ENCODE measurements at places on chromosomes 16 and 17.

DNA sequence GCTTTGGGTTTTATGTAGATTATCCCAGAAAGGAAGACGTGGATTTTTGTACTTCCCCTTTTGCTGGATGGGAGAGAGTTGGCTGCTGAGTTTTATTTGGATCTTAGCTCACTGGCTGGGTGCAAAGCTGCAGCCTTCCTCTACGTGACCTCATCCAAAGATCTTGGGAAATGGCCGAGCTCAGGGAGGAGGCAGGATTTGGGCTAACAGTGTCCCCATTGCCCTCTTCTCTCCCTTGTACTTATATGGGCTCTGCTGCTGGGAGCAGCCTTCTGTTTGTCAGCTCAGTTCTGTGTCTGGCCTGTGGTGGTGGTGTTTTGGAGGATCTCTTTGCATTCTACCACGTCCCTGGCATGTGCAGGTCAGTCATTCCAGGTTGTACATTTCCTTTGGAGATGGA is 2.0 kb downstream of the AOC3 start:
- DNase-seq: no peak

DNA sequence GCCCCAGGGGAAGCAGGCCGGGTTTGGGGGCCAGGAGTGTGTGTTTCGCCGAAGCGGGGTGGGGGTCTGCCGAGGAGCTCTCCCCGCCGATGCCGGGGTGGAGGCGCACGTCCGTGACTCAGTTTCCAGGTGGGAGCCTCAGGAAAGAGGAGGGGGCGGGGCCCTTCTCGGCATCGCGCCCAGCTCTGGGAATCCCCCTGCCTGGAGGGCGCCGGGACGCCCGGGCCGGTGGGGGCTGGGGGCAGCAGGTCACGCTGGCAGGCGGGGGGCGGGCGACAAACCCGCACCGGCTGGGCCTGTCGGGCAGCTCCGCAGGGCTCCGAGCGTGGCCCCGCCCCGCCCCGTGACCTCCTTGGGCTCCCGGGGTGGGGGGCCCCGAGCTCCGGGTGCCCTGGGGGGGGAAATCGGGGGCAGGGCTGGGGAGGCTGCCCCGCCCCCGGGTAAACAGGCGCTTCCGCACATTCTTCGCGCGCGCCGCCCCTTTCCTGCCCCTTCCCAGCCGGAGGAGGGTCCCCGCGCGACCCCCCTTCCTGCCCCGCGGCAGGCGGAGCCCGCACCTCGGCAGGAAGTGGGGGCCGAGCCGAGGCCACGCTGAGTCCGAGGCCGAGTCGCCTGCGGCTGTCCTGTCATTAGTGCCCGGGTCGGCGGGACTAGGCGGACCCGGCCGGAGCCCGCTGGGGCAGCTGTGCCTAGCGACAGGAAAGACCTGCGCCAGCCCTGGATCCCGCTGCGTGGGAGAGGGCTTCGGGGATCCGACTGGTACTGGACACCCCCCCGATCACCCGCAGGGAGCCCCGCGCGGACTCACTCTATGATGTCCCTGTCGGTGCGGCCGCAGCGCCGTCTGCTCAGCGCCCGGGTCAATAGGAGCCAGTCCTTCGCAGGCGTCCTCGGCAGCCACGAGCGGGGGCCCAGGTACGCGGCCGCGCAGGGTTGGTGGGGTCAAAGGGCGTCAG is 9.3 kb downstream of the RIPOR1 start:
- peak; percentile 56 for DNase-seq

GRCh38 chr17:77131904-77132303 is 8.9 kb upstream of the SEC14L1 start:
- no peak for DNase-seq

DNA sequence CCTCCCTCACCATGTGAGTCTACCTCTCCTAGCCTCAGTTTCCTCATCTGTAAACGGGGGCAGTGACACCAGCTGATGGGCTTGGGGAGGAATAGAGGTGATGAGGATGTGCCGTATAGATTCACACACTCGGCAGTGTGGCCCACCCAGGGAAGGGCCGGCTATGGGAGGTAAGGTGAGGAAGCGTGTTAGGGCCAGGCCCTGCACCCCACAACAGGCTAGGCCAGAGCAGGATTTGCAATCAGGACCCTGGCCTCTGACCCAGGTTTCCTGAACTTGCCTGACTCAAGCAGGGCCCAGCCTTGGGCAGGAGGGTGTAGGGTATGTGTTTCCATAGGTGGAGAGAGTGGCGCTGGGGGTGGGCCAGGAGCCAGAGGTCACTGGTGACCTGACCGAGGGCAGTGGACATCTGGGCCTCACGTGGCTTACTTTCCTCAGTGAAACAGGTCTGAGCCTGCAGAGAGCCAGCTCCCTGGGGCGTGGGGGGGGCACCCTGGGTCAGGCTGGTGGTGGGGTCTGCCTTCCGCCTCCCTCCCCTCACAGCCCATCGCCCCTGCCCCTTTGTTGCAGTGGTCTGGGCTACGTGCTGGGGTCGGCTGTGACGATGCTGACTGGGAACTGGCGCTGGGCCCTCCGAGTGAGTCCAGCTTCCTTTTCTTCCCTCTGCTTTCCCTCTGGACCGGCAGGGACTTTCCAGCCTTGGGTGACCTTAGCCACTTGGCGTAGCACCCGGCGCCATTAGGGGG is 12.8 kb downstream of the SPNS3 start:
- no peak for DNase-seq

GRCh38 chr17:28367641-28368305 is 2.3 kb downstream of the VTN start:
- no peak for DNase-seq

- no peak for DNase-seq
Observed at GRCh38 chr16:50136399-50136798, 16.7 kb upstream of the TENT4B start.

- no peak for DNase-seq
Observed at GRCh38 chr16:87926246-87927194, 9.8 kb downstream of the CA5A start.

DNA sequence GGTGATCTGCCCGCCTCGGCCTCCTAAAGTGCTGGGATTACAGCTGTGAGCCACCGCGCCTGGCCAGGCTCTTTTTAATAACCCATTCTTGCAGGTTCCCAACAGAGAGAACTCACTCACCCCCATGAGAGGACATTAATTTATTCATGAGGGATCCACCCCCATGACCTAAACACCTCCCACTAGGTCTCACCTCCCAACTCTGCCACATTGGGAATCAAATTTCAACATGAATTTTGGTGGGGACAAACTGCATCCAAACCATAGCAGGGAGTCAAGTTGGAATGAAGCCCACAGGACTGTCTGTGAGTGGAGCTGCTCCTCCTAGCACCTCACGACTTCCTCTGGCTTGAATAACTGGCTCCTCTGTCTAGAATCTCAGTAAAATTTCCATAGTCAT is 85.5 kb downstream of the WWP2 start:
- no peak for DNase-seq

GRCh38 chr16:79528338-79528737 is 72.2 kb downstream of the MAF start:
- DNase-seq: no peak

DNA sequence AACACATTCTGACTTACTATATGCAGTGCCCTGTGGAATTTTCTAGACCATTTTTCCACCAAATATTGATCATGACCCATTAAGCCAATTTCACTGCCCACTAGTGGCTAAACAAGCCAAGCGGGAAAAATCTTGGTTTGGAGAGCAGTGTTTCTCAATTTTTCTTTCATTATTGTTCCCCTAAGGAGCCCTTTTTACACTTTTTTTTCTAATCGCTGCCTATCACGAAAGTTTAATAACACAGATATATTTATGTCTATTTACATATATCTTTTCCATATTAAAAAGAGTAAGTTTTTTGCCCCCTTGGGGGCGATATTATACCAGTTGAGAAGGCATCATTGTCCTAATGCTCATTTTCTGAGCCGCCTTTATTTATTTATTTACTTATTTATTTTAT is 10.8 kb upstream of the TLCD3B start:
- no peak for DNase-seq

DNA sequence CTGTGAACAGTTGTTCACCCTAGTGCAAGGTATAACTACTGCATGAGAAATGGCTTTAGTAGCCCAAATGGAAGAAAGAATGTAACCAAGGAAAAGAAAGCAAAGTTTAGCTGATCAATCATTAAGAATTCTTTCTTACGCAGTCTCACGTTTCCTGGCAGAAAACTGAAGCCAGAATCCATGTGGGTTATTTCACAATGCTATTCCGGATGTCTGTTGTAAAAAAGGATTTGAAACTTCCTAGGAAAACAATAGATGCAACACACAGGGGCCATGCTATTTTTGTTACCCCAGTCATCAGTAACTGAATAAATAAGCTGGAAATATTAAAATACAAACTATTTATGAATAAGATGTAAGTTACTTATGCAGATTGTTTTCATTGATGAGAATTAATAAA is 802.5 kb downstream of the CDH8 start:
- DNase-seq: no peak

DNA sequence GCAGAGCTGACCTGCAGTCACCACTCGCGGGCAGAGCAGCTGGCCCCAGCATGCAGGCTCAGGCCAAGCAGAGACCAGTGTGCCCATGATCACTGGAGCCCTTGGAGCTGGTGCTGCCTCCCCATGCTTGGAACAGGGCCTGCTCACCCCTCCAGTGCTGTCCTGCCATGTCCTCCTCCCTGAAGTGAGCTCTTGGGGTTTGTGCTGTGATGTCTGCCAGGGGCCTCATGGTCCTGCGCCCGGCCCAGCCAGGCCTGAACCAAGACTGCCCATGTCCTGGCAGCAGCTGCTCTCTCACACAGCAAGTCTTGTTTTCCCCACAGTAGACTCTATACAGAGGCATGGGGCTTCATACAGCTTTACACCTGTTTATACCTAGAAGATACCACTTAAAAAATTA is 24.6 kb downstream of the TMEM11 start:
- no peak for DNase-seq

- DNase-seq: no peak
Observed at GRCh38 chr16:78326731-78327130, 227.3 kb downstream of the WWOX start.

GRCh38 chr16:81810361-81810760 is 31.3 kb downstream of the PLCG2 start:
- DNase-seq: no peak

DNA sequence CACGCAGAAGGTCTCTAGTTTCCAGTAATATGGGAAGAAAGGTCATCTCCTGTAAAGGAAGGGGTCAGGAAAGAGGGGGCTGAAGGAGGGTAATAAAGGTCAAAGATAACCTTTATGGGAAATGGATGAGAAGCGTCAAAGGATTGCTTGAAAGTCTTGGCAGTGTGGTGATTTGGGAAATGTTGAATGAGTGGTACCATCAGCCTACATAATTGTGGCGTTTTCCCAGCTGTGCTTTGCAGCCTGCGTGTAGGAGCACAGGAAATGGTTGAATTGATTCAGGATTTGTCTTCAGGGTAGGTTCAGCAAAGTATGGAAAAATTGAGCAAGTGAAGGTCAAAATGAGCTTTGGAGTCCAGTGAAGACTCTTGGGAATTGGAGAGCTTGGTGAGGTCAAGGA is 115.8 kb upstream of the NOL11 start:
- no peak for DNase-seq

DNA sequence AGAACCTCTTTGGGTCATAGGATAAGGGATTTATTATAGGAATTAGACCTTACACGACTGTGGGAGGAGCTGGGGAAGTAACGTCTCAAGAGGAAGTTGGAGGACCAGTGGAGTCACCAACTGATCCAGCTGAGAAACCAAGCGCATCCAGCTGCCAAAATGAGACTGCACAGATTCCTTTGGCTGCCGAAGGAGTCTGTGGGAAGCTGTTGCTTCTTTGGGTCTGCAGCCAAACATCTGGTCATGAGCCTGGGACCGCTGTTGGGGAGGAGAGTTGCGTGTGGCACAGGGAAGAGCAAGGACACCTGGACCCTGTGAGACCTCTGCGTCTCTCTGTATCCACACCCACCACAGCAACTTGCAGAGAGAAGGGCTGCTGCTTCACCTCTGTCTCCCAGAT is 2.4 kb upstream of the NACA2 start:
- DNase-seq: no peak

DNA sequence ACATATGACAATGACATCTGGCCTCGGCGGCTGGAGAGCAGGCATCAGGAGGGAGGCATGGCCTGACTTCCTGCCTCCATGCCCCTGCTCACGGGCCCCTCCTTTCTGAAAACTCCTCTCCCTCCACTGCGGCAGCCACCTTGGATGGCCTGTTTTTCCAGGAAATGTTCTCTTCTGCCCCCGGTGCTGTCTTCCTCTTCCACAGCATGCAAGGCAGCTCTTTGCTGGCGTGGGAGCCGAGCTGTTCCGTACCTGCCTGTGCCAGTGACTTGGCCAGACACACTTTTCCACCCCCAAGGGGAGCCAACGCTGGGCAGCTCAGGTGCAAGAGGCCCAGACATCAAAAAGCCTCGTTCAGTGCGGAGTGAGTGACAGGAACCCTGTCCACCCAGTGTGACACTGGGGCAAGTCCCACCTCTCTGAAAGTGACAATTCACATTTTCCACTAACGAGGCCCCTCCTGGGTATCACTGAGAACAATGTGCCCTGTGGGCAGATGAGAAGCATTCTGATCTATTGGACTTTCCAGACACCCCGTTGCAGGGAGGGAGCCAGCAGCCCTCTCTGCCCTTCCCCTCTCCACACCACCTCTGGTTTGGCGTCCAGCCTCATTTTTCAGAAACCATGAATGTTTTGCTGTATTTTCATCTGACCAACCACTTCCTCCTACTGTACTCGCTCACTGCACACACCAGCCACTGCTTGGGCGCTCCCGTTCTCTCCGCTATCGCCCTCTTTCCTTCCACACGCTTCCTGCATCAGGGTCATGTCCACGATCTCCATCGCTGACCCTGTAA is 31.2 kb downstream of the NSMCE1 start:
- no peak for DNase-seq

- DNase-seq: no peak
Observed at GRCh38 chr17:35051183-35051578, 12.3 kb downstream of the RFFL start.

DNA sequence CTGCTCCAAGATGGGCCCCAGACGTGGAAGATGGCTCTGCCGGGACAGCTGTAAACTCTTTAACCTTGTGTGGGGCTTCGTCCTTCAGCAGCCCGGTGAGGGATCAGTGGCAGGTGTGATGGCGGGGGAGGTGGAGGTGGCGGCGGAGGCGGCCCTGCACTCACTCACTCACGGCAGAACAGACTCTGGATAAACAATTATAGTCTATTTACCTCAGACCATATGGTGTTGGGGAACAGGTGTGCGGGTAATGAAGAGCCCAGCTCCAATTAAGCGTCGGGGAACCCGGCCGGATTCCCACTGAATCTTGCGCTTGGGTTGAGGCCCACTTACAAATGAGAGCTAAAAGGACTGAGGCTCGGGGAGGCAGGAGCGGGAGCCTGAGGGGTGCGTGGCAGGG is 104.3 kb upstream of the SDK2 start:
- DNase-seq: no peak

GRCh38 chr17:19362277-19363113 is at the start of gene B9D1:
Gene B9D1 (minus strand): TSS chr17:19362723. CDS start chr17:19362569, 154 bp downstream.
- DNase-seq: peak; percentile 96

GRCh38 chr17:1643293-1643998 is 2.1 kb downstream of the SCARF1 start:
- DNase-seq: peak; percentile 70

Measured in ELF-1 (cell line).